ENCODE measurements at places on chromosomes 4 and X.

GRCh38 chr4:170087163-170087700 is 2.5 kb downstream of the AADAT start:
- no peak for DNase-seq

DNA sequence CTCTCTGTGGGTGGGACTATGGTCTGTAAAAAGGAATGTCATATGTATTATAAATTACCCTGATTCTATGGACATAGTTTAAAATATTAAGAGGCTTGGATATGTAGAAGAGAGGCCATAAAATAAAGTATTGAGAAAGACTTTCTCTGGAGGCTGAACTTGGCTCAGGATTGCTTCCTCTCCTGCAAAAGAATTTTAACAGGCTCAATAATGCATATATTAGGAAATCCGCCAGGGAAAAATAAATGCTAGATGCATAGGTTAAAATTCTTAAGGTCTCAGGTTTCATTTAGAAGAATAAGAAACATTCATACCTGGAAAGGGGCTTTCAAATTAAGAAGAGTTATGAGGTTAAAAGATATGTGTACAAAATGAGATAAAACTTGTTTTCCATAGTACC is 424.3 kb downstream of the ARAP2 start:
- DNase-seq: no peak

DNA sequence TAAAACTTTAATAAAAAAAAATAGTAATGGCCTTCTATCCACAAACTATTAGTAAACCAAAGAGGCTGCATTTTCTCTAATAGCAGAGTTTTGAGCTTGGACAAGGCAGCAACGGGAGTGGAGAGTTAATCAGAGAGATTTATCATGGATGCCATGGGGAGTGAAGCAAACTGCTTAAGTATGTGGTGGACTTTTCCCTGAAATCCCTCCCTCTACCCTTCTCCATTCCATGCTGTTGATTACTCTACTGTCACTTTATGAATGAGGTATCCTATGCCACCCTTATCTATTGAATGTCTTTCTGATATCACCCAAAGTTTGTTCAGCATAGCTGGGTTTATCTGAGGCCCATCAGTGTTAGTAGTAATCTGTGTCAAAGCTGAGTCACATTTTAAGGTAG is 335.6 kb upstream of the TRAM1L1 start:
- DNase-seq: peak; percentile 8

GRCh38 chrX:133305348-133305747 is 87.2 kb upstream of the TFDP3 start:
- DNase-seq: no peak

DNA sequence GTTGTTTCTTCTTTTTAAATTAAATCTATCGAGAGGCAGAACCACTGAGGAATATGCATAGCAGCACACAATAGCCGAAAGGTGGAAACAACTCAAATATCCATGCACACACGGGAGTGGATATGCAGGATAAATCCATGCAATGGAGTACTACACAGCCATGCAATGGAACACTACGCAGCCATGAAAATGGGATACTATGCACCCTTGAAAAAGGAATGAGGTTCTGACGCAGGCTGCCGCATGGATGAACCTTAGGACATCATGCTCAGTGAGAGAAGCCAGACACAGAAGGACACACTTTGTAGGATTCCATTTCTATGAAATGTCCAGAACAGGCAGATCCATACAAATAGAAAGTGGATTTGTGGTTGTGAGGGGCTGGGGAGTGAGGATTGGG is 18.4 kb upstream of the P2RY8 start:
- no peak for DNase-seq

GRCh38 chrX:78199851-78200250 is 60.4 kb upstream of the TAF9B start:
- DNase-seq: peak; percentile 19

DNA sequence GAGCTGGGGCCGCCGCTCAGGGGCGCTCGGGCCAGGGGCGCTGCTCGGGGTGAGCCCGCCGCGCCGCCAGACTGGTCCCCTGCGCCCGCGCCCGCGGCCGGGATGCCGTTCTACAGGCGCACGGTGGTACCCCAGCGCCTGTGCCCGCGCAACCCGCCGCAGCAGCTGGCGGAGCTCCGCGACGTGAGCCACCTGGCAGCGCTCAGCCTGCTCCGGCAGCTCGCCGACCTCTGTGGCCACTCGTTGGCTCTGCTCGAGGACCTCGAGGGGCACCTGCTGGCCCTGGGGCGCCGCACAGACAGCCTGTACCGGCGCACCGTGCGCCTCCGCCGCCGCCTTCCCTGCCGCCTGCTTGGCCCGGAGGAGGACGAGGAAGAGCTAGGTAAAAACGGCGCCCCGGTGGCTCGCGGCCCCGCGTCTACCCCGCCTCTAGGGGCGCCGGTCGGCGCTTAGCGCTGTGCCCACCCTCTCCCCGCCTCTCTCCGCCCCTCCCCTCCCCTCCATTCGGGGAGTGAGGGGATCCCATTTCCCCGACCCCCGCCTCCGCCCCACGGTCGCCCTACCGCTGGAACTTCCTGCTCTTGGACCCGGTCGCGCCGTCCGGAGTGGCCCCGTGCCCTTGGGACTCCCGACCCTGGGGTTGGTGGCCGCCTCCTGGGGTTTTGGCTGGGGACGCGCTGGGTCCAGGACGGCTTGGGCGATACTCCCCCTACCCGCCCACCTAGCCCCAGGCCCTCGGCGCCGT is 513 bp downstream of the NHSL2 start:
- DNase-seq: peak; percentile 22

- no peak for DNase-seq
Observed at GRCh38 chrX:20571611-20572010, 304.9 kb upstream of the RPS6KA3 start.

DNA sequence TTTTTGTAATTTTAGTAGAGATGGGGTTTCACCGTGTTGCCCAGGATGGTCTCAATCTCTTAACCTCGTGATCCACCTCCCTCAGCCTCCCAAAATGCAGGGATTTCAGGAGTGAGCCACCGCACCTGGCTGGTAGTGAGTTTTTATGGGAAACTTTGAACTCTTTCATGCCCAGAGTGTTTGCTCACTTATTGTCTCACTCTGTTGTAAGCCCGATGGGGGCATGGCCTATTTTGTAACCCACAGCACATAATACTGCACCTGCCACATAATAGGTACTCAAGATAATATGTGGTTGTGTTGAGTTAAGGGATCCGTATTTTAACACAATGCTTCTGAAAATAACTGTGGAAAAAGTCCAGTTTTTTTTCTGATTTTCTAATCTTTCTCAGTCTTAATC is 109.6 kb upstream of the GIMD1 start:
- DNase-seq: peak; percentile 70

- DNase-seq: no peak
Observed at GRCh38 chrX:71168134-71168533, 23.5 kb downstream of the NLGN3 start.

GRCh38 chr4:8439168-8439567 is 1.4 kb downstream of the ACOX3 start:
- DNase-seq: no peak

- DNase-seq: no peak
Observed at GRCh38 chr4:25502115-25502514, 125.1 kb downstream of the ANAPC4 start.

DNA sequence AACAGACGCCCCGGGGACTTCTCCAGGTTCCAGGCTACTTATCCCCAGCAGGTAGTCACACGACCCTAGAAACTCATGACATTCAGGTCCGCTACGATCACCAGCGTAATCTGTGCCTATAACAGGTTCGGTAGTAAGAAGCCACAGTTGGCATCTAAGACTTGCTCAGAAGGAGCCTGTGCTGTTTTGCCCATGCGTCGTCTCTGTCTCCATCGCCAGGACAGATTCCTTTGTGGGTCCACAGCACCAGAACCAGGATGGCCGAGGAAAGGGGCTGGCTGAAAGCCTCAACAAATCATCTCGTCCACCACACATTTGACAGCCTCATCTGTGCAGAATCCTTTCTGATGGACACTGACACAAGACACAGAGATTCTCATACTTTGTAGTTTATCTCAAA is 319.5 kb upstream of the AGA start:
- no peak for DNase-seq

DNA sequence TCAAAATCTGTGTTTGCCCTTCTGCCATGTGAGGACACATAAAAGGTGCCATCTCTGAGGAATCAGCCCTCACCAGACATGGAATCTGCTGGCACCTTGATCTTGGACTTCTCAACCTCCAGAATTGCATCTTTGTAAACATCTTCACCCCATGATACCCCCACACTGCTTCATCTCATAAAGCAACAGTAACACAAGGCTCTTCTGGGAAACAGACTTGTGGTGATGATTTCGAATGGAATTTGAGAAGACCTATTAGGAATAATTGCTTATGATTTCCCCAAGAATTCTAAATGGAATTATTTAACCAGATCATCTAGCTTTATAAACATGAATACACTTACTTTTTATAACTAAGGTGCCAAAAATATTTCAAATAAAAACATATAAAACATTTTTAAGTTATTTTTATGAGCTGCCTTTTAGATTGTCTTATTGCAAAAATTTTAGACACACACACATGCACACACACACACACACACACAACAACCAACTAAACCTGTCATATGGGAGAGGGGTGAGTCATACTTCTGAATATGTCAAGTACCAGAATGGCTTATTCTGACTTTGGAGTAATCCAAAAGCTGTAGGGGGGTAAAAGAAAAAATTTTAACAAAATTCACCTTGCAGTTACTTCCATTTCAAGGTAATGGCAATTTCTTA is 82.0 kb downstream of the USP46 start:
- no peak for DNase-seq

DNA sequence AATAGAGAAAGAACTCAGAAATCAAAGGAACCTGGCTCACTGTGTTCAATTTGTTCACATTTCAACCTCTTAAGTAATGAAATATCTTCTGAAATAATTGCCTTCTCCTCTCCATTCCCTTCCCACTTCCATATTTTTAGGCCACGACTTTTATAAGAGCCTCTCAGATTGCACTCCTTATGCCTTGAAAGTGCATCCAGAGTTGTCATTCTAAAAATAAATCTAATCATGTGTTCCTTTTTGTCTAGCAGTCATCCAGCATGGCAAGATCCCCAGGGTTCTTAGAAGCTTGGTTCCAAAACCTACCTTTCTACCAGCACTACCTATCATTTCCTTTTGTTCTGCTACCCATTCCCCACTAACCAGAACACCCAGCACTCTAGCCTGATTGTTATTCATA is 42.4 kb upstream of the RPA4 start:
- no peak for DNase-seq

- peak; percentile 70 for DNase-seq
Observed at GRCh38 chr4:40629401-40630334, at the start of gene RBM47. RBM47 (minus strand) TSS chr4:40629864; CDS start chr4:40438893, 190,971 bp downstream.

- DNase-seq: no peak
Observed at GRCh38 chrX:15499976-15500375, 631 bp upstream of the BMX start.

GRCh38 chr4:89954906-89955695 is 60.4 kb downstream of the MMRN1 start:
- peak; percentile 23 for DNase-seq

DNA sequence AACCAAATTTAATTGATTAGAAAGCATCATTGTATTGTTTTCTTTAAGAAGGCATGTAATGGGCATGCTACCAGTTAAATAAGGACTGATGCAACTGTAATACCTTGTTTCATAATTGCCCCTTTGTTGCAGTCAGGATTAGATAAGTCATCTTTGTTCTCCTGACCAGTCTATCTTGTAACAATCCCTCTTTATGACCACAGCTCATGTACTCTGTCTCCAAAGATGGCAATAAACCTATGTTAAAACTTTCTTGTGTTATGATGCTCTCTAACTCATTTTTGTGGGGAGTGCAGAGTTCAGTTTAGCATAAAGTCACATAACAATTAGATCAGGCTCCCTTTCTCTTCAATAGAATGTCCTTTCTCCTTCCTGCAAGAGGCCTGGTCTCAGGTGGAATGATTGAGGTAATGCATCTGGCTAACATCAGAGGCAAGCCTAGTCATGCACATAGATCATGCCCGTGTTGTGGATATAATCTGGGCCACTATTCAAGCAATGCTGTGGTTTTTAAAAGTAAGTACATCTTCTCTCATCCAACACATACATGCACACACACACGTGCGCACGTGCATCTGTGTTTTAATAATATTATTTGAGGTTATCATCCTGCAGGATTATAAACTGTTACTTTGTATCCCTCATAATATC is 45.6 kb downstream of the TMEM154 start:
- DNase-seq: peak; percentile 67

DNA sequence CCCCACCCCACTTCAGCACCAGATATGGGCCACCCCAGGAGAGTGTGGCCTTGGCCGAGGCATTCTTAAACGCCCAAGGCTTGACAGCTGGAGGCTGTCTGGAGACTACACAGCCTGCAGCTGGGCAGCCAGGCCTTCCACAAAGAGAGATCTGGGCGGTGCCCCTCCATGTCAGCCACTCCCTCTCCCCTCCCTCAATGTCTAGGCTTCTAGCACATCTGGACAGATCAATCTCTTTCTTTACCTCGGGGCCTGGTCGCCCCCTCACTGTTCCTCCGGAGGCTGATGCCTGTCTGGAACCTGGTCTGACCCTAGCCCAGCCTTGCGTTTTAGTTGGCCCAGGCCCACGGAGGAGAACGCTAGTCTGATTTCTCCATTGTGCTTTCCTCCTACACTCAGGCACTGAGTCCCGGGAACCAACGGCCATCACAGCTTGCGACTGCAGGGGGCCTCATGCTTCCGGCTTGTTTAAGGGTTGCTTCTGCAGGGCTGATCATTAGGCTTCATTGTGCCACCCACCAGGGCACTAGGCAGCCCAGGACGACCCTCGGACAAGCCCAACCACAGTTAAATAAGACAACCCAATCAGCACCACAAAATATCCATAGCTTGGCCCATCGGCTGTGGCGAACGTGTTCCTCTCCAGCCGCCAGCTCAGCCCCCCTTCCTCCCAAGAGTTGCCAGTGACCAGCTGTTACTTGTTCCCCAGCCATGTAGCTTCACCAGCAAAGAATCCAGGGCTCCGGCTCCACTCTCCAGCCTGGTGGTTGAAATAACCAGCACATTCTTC is 200.6 kb downstream of the BCOR start:
- DNase-seq: peak; percentile 92

DNA sequence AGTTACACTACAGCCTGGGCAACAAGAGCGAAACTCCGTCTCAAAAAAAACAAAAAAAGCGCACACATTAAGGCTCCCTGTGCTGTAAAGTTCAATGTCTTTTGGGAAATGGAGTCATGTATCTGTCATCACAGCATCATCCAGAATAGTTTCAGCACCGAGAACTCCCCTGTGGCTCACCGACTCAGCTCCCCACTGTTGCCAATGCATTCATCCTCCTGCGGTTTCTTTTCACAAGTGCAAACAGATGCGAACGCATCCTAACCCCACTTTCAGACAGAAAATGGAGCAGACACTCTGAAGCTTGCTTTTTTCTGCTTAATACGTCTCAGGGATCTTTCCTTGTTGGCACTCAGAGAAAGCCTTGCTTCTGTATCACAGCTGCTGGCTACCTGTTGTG is 13.8 kb upstream of the SH3TC1 start:
- DNase-seq: no peak

GRCh38 chr4:95204267-95204844 is 344.4 kb downstream of the UNC5C start:
- DNase-seq: no peak

- DNase-seq: peak; percentile 63
Observed at GRCh38 chr4:11232015-11232414, 196.7 kb downstream of the HS3ST1 start.

All from NCI-H69 (cell line).